Mesothelial cell of epicardium (in vitro differentiated cells): ENCODE measurements at places on chromosomes 11 and 22. TPM values are rescaled to one million over a fixed set of nuclear protein-coding genes. Genes with fewer than 3 reads are reported as not detected.

GRCh38 chr22:27990451-27990840, 71.4 kb upstream of the PITPNB start:
- H3K27ac ChIP-seq, result no peak overlapping the region
- H3K4me1 ChIP-seq, result peaks cover 4% of the 10 kb centered on the region
- no peak for DNase-seq
- no peaks in the 10 kb centered on the region for H3K27me3 ChIP-seq
- H3K4me3 ChIP-seq, result no peak overlapping the region
- H3K36me3 ChIP-seq, result peaks cover 32% of the 10 kb centered on the region

GPR83 gene
- total RNA-seq, result 0.09 to 0.18 TPM (median 0.11 TPM) in 3 replicates

- H3K36me3 ChIP-seq, result no peaks in the 10 kb centered on the region
- no peak overlapping the region for H3K27ac ChIP-seq
- H3K27me3 ChIP-seq, result no peaks in the 10 kb centered on the region
- H3K4me1 ChIP-seq, result no peaks in the 10 kb centered on the region
Measured at GRCh38 chr11:61267437-61267841, 26.5 kb downstream of the PGA5 start.

OR51B5 gene
- total RNA-seq, result 0.89 to 1.2 TPM (median 1.1 TPM) in 3 replicates

ADM2 gene
- 1.4 to 2.0 TPM (median 1.5 TPM) in 3 replicates for total RNA-seq

KDM4E gene
- total RNA-seq, result not detected in 3 replicates

- no peaks in the 10 kb centered on the region for H3K4me1 ChIP-seq
- peaks cover 3% of the 10 kb centered on the region for H3K36me3 ChIP-seq
- H3K4me3 ChIP-seq, result no peak overlapping the region
Measured at GRCh38 chr11:82225930-82226329, 507.7 kb downstream of the FAM181B start.
